Hippocampal formation (tissue), 2 donors: ENCODE measurements at places on chromosomes 3 and 15.

GRCh38 chr15:90482124-90483011 lies 47.4 kb upstream of the CRTC3 start:
- peak; percentile 49 for DNase-seq

DNA sequence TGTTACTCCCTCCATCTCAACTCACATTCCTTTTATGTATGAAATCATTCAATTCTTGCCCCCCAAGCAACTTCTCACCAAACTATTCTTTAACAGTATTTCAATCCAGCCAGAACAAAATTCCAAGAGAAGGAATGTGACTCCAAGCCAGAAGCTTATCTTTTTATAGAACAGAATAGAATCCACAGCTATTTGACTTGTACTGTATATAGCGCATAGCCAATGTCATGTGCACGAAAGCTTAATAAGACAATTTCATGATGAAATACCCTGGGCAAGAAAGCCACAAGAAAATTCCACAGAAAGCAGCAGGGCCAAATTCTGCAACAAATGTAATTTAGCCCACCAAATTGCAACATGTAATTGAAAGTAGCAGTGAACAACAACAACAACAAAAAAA lies 127.6 kb upstream of the UBE2E2 start:
- DNase-seq, result no peak

- no peak for DNase-seq
Observed at GRCh38 chr15:95247071-95247984, 1016.0 kb downstream of the MCTP2 start.

GRCh38 chr15:81942655-81943195 lies 103.1 kb downstream of the MEX3B start:
- no peak for DNase-seq

DNA sequence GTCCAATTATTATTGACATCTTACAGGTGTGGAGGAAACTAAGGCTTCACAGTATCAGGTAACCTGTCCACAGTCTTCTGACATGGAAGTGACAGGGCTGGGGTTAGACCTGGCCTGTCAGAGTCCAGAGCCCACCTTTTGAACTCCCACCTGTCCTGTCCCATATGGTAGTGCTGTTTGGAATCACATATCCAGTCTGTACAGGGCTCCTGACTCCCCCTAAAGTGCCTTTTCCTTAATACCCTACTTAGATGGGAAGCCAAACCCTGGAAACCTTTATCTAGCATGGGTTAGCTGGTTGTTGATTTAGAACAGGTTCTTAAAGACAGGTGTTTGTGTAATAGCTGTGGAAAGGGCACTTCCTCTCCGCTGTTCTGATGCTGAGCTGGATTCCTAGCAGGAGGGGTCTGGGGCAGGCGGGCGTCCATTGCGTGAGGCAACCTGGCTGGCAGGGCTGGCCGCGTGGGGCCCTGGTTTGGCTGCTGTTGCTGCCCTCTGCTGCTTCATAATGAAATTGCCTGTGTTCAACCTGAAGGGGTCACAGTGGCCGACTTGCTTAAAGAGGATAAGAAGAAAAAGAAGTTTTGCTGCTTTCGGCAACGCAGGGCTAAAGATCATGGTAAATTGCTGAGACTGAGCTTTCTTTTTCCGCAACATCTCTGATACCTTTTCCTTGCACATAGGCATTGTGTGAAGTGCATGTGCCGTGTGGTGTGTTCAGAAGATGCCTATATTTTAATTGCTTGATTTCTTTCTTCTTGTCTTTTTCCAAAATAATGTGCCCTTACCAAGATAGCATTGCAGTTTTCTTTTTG lies 136.2 kb downstream of the CHDH start:
- DNase-seq, result peak; percentile 61

DNA sequence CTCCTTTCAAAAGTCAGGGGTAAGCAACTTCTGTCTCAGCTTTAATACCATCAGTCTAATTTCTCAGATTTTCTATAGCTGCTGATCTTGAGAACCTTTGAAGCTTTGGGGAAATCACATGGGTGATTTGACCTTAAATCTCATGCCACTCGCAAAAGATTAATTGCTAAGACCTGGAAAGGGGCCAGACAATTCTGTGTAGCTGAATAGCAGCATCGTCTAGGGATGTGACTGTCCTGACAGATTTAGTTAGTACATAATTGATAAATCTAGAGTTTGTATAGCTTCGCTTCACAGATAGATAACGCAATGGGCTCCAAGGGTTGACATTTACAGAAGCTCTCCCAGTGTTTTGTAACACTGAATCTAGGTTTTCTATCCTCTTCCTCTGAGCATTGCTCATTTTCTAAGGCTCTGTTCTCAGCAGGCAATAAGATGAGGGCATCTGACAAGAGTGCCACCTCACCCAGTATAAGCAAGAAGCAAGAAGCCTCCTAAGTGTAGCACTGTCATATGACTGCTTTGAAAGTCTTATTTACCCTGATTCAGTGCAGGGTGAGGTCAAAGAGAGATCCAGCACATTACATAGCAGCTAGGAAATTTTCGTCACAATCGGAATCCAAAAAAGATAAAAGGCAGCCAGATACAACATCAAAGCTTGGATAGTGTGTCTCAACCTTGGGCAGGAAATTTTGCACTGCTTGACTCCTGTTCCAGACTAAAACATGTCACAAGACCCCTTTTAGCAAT lies 47.7 kb upstream of the DUT start:
- DNase-seq, result no peak

- no peak for DNase-seq
Observed at GRCh38 chr3:113753376-113753985, 6.6 kb downstream of the ATP6V1A start.

GRCh38 chr15:96408591-96409183 lies 78.2 kb downstream of the NR2F2 start:
- no peak for DNase-seq

GRCh38 chr3:128380719-128381118 lies 86.0 kb downstream of the DNAJB8 start:
- no peak for DNase-seq

DNA sequence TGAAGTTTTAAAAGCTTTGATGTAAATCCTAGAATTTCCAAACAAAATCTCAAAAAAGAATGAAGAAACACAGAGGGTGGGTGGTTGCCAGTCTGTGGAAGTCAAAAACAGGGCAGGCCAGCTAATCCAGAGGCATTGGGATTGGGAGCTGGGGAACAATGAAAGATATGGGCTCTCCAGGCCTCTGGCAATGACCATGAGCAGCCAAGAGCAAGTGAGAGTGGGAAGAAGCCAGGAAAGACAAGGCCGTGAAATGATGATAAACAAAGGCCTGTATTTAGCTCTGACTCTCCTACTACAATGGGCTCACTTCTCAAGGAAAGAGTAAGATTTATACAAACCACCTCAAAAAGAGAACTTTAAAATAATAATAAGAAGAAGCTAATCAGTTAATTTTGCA lies 248.5 kb downstream of the ZMAT3 start:
- DNase-seq, result no peak
